ENCODE measurements at places on chromosomes 16 and 17. TPM values are rescaled to one million over a fixed set of nuclear protein-coding genes. Genes with fewer than 3 reads are reported as not detected.

Gene MIF4GD
- total RNA-seq, result 16.0 TPM

Gene ZNF263
- 32.0 TPM for total RNA-seq

Gene SSTR5
- not detected for total RNA-seq

Gene FN3K
- total RNA-seq, result 2.9 TPM

Gene PARN
- 18.5 TPM for total RNA-seq

Gene HIC1
- 136 TPM for total RNA-seq

Gene C1QL1
- total RNA-seq, result 9.0 TPM

Gene SMPD3
- total RNA-seq, result 0.58 TPM

Gene E4F1
- total RNA-seq, result 26.2 TPM

Gene ATP1B2
- not detected for total RNA-seq

Gene HSD17B2
- total RNA-seq, result not detected

Gene CPHXL
- not detected for total RNA-seq

Gene ADORA2B
- total RNA-seq, result 65.2 TPM

Gene CIAO3
- 32.4 TPM for total RNA-seq

Gene ZNF646
- total RNA-seq, result 6.9 TPM

Gene HOXB7
- total RNA-seq, result 7.1 TPM

Gene EPN3
- under 0.01 TPM for total RNA-seq

Gene TBKBP1
- 9.5 TPM for total RNA-seq

Data from myometrial cell (primary cell).